ENCODE measurements at places on chromosomes 3 and 15.

- DNase-seq, result no peak
Observed at GRCh38 chr3:161038725-161039124, 66.4 kb downstream of the B3GALNT1 start.

- DNase-seq, result peak; percentile 73
Observed at GRCh38 chr15:98428253-98428989, 219.9 kb upstream of the IGF1R start.

GRCh38 chr3:14564741-14565140 lies 24.6 kb upstream of the GRIP2 start:
- no peak for DNase-seq

- DNase-seq, result no peak
Observed at GRCh38 chr3:107679921-107680320, 157.2 kb downstream of the BBX start.

DNA sequence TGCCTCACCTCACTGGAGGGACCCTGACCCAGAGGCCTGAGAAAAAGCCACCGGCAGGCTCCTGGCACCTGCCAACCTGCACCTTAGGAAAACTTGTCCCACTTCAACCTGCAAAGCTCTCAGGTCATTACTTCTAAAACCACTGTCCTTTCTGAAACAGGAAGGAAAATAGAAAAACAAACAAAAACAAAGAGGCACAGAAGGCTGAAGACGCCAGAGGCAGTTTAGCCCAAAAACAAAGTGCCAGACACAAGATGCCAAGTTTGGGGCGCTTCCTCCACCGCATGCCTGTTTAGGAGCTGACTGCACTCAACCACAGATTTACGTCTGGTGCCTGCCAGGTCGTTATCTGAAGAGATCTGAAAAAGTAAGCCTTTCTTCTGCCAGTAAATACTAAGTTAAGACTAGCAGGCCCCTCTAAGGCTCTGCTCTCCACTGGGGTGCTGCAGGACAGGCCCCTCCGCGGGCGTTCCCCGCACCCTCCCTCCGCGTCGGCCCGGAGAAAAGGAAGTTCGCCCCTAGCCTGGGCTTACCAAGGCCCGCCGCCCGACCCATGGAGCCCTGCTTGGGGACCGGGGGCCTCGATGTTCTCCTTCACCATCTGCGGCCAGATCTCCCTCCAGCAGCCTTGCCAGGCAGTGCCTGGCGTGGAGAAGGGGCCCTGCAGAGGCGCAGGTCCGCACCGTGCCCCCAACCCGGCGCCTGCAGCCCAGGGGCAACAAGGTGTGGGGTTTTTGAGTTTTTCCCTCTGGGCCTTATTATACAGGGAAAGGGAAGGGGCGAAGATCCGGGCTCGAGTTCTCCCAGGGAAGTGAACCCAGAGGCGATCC lies 1.3 kb downstream of the GOLGA8A start:
- DNase-seq, result peak; percentile 61

GRCh38 chr15:78363381-78363734 lies 23.2 kb downstream of the CRABP1 start:
- DNase-seq, result no peak
